ENCODE measurements at places on chromosomes 5 and 9.

DNA sequence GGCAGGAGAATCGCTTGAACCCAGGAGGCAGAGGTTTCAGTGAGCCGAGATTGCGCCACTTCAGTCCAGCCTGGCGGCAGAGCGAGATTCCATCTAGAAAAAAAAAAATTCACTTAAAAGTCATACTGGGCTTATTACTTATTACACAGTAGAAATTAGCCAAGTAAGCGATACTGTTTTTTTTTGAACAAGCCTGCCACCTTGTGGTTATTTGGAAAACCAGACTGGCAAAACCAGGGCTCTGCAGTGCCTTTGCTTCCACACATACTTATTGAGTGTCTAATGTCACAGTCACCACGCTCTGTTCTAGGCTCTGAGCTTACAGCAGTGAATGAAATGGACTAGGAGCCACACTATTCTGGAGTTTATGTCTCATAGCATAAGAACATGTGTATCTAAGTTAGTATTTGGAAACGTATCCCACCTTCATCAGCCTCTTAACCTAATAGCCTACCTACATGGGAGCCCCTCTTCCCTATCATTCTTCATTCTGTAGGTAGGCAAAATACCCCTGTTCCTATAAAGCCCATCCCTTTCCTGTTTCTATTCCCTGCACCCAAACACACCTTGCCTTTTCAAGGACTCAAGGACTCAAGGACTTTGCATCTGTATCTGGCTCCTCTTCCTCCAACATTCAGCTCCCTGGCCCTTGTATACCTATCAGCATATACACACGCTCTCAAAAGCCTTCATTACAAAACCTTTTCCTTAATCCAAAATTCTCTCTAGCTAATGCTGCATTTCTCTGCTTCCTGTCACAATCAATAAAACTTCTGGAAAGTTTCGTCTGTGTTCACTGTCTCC is 13.9 kb upstream of the BASP1 start:
- DNase-seq = peak; percentile 80

DNA sequence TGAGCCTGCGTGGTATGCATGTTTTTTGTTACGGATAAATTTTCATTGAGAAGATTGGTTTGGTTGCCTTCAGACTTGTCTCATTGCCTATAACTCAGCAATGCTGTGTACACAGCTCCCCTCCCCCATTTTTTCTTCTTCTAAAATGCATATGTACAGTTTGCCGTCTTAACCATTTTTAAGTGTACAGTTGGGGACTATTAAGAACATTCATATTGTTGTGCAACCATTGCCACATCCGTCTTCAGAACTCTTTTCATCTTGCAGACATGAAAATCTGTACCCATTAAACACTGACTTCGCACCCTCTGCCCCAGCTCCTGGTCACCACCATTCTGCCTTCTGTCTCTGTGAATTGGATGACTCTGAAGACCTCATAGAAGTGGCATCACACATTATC is 6.2 kb downstream of the EXOC3 start:
- DNase-seq = no peak

- no peak for DNase-seq
Measured at GRCh38 chr9:3001311-3001710, 157.4 kb upstream of the PUM3 start.

GRCh38 chr9:129936222-129936621 is 101.0 kb downstream of the USP20 start:
- no peak for DNase-seq

DNA sequence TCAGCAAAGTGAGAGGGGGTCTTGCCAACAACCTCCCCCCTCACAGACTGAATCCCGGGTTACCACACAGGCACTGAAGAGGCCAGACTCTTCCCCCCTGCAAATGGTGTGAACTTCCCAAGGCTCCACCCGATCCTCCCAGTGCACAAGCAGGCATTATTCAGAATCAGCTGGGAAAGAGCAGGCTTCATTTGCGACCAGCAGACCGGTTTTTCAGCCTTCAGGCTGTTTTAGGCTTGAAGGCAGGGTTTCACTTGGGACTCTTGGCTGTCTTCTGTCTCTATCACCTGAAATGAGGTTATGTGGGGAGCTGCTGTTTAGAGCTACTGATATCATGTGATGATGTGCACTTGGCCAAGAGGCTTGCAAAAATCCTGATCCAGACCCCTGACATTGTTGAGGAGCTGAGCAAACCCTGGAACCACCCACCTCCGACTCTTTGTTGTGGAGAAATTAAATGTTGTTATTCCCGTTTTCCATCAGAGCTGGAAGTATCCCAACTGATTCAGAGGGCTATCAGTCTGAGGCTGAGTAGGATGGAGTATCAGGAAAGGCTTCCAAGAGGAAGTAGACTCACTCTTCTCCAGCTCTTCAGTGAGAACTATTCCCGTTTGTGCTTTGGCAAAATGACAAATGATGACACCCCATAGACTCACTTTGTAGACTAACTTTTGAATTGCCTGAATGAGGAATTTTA is 63.3 kb upstream of the ZFR start:
- DNase-seq = no peak

GRCh38 chr9:113326230-113326629 is 13.8 kb downstream of the WDR31 start:
- DNase-seq = no peak

GRCh38 chr9:8904771-8905515 is 1105.4 kb upstream of the DMAC1 start:
- DNase-seq = no peak

GRCh38 chr9:80013891-80014290 is 442.1 kb downstream of the TLE4 start:
- DNase-seq = no peak

- DNase-seq = no peak
Measured at GRCh38 chr5:143434261-143435209, 31.0 kb upstream of the NR3C1 start.

DNA sequence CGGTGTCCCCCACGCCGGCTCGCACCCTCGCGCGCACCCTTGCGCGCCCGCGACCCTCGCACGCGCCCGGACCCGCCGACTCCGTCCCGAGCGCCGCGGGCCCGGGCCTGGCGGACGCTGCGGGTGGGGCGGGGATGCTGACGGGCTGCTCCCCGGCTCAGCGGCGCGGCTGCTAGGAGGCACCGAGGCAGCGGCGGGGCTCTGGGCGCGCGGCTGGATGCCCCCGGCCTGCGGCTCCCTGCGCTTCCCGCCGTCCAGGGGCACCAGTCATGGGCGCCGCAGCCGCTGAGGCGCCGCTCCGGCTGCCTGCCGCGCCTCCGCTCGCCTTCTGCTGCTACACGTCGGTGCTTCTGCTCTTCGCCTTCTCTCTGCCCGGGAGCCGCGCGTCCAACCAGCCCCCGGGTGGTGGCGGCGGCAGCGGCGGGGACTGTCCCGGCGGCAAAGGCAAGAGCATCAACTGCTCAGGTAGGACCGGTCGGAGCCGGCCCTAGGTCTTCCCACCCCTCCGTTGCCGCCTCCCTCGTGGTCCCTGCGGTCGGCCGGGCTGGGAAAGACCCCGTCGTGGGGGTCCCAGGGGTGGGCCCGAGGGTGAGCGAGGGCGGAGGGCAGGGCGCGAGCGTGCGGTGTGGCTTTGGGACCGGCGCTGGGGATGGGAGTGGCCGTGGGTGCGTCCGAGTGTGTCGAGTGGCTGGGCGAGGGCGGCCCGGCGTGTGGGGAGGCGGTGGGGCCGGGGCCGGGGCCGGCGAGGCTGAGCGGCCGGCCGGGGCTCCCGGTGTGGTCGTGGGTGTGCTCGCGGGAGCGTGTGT is 530 bp downstream of the TMEFF1 start:
- peak; percentile 43 for DNase-seq
